T-helper 17 cell (primary cell): ENCODE measurements at places on chromosomes 13 and 19.

GRCh38 chr13:18998389-18998788 lies 183.2 kb downstream of the TUBA3C start:
- DNase-seq = no peak
- peak overlapping the region; percentile 27 for H3K27ac ChIP-seq
- H3K36me3 ChIP-seq = no peaks in the 10 kb centered on the region
- peak overlapping the region; percentile 66 for H3K4me3 ChIP-seq
- peaks cover 17% of the 10 kb centered on the region for H3K4me1 ChIP-seq

DNA sequence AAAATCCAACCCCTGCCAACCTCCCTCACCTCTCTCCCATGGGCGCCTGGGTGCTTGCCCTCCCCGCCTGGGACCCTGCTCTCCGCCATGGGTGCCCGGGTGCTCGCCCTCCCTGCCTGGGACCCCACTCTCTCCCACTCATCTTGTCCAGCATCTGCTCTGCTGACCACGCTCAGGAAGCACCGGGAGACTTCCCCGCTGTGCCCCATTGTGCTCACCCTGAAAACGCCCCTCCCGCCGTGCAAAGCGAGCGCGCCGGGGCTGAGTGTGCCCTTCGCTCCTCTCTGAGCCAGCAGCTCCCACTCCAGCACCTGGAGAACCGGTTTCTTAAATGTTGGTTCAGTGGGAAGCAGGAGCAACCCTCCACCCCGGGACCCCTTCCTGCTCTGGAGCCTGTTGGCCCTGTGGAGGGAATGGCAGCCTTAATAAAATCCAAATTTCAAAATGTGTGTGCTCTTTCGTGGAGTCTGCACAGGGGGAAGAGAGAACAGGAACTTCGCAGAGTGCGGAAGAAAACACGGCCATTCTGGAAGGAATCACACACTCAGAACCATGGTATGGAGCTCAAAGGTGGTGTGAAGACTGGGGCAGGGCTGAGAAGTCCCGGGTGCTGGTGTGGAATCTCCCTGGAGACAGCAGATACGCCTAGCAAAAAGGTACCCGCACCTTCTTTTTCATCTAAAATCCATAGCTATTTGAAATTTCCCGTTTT lies 23.1 kb upstream of the CDC16 start:
- peak overlapping the region; percentile 32 for H3K27ac ChIP-seq
- peaks cover 3% of the 10 kb centered on the region for H3K36me3 ChIP-seq
- peak overlapping the region; percentile 55 for H3K4me3 ChIP-seq
- peaks cover 7% of the 10 kb centered on the region for H3K4me1 ChIP-seq

GRCh38 chr13:53010374-53011105 lies 18.1 kb upstream of the OLFM4 start:
- no peak for DNase-seq
- H3K27ac ChIP-seq = no peak overlapping the region
- no peaks in the 10 kb centered on the region for H3K36me3 ChIP-seq
- H3K4me1 ChIP-seq = no peaks in the 10 kb centered on the region
- no peak overlapping the region for H3K4me3 ChIP-seq
- peaks cover 38% of the 10 kb centered on the region for H3K27me3 ChIP-seq

DNA sequence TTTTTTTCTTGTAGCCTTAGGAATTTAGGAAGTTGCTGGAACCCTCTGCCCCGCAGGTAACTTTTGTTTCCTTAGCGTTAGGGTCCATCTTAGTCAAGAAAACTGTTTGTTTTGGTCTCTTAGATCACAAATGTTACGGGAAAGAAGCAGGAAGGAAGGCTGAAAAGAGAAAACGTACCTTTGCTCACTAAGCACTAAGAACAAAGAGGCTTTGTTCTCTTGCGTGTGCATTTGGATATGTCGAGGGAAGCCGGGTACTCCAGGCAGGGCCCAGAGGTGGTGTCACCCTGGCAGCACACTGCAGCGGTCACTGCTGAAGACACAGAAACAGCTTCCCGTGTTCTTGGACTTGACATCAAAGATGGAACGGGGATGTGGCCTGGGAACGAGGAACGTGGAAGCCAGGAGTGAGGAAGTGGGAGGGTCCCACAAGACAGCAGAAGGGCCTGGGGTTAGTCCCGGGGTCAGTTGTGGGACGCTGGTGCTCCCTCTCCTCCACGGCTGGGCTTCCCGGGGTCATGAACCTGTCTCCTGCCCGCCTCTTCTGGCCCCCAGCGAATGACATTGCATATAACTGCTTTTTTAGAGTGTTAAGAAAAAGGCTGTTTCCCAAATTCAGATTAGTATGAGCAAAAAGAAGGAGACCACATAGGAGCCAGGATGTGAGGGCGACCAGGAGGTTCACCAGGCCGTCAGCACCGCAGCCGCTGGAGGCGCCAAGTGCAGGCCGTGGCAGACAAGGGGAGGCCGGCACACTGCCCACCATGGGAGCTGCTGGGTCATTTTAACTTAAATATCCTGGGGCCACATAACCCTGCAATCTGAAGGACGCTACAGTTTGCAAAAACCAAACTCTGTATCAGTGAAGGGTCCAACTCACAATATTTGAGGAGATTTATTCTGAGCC lies 31.6 kb downstream of the ATP11A start:
- H3K36me3 ChIP-seq = no peaks in the 10 kb centered on the region
- peaks cover 43% of the 10 kb centered on the region for H3K4me1 ChIP-seq
- H3K27me3 ChIP-seq = no peaks in the 10 kb centered on the region
- H3K27ac ChIP-seq = no peak overlapping the region
- DNase-seq = no peak

DNA sequence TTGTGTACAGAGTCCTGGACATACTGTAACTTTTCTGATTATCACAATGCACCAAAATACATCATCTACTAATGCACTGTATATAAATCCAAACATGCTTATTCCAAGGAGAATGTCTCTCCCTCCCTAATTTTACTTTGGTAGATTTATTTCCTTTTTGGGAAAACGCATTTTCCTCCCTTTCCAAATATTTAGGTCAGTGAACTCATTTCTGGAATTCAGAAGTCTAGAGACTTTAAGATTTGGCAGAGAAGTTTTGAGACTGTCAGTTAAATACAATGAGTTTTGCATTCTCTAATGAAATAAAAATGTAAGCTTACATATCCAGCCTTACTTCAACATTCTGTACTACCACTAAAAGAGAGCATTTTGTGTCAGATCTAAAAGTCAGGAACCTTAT lies 165.8 kb upstream of the EDNRB start:
- H3K36me3 ChIP-seq = no peaks in the 10 kb centered on the region
- peaks cover 18% of the 10 kb centered on the region for H3K27me3 ChIP-seq
- H3K27ac ChIP-seq = no peak overlapping the region
- H3K4me3 ChIP-seq = no peak overlapping the region
- DNase-seq = no peak
- H3K4me1 ChIP-seq = peaks cover 2% of the 10 kb centered on the region

GRCh38 chr13:98557937-98558792 lies 18.7 kb downstream of the STK24 start:
- H3K27ac ChIP-seq = peak overlapping the region; percentile 97
- no peaks in the 10 kb centered on the region for H3K36me3 ChIP-seq
- DNase-seq = no peak

DNA sequence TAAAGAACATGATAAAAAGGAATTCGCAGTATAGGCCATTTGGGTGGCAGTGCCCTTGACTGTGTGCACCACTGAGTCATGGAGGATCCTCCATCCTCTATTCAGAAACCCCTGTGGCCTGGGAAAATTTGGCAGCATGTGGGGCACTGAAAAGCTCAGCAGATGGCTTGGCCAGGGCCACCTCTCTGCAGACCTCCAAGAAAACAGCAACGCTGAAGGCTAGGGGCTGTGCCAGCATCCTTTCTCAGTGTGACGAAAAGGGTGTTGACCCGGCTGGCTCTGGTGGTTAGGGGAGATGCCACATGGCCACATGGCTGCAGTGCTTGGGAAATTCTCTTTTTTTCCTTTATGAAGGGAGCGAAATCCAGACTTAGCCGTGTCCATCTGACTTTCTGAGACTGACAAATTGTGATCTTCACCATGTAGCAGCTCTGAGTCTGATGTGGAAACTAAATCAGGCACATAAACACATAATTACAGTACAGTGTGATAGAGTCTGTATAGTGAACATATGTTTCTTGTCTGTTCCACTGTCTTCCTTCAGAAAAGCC lies 178.0 kb downstream of the KCTD12 start:
- no peaks in the 10 kb centered on the region for H3K27me3 ChIP-seq
- no peak overlapping the region for H3K27ac ChIP-seq
- no peak for DNase-seq
- H3K4me1 ChIP-seq = no peaks in the 10 kb centered on the region

DNA sequence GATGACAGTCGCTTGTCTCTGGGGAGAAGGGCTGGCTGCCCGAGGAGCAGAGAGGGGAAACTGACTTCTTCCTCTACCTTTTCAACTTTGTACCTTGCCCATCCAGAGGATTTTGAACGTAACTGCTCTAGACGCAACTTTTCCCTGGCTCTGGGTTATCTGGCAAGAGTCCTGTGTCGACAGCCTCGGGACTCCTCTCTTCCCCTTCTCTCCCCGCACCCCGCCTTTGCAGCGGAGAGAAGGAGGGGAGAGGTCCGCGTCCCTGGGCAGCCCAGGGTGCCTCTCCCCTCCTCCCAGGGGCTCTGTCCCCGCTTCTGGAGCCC lies 574 bp downstream of the SH3GL1 start:
- no peak for DNase-seq
- H3K36me3 ChIP-seq = no peaks in the 10 kb centered on the region
- peak overlapping the region; percentile 95 for H3K4me3 ChIP-seq
- peaks cover 44% of the 10 kb centered on the region for H3K4me1 ChIP-seq

GRCh38 chr13:106569233-106570095 lies 1.5 kb upstream of the ARGLU1 start:
- H3K36me3 ChIP-seq = peaks cover 7% of the 10 kb centered on the region
- peak overlapping the region; percentile 99 for H3K27ac ChIP-seq
- H3K27me3 ChIP-seq = no peaks in the 10 kb centered on the region
- peaks cover 50% of the 10 kb centered on the region for H3K4me1 ChIP-seq
- DNase-seq = no peak

DNA sequence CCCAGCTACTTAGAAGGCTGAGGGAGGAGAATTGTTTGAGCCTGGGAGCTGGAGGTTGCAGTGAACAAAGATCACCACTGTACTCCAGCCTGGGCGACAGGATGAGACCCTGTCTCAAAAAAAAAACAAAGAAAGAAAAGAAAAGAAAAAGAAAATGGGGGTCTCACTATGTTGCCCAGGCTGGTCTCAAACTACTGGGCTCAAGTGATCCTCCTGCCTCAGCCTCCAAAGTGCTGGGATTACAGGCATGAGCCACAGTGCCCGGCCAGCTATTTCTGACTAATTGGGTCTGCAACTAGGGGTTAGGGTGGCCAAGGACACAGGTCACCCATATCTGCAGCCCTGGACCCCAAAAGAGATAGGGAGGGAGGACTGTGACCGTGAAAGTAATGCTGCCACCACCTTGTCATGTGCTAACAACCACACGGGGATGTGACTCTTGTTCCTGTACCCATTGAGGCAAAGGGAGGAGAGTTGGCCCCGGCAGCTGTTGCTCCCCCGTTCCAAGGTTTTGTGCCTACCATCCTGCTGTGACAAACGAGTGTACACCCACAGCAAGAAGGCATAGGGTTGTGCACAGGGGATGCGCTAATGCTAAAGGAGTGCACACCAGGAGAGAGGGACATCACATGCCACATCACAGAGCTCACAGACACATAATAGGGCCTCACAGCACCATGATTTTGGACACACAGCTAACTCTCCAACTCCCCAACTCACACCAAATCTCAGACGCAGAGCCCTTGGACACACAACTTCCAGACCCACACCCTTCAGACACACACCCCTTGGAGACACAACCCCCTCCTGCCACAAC lies 619 bp downstream of the MEF2B start:
- peaks cover 6% of the 10 kb centered on the region for H3K27me3 ChIP-seq
- no peak for DNase-seq
- peaks cover 2% of the 10 kb centered on the region for H3K36me3 ChIP-seq

- H3K4me1 ChIP-seq = peaks cover 3% of the 10 kb centered on the region
- no peak for DNase-seq
- H3K27me3 ChIP-seq = peaks cover 18% of the 10 kb centered on the region
- H3K27ac ChIP-seq = no peak overlapping the region
Observed at GRCh38 chr13:94251831-94252608, 227.5 kb downstream of the DCT start.
